ENCODE measurements at places on chromosomes 2 and 18.

- DNase-seq, result no peak
These were observed 1333.1 kb downstream of the LRP1B start for GRCh38 chr2:140797718-140798117.

DNA sequence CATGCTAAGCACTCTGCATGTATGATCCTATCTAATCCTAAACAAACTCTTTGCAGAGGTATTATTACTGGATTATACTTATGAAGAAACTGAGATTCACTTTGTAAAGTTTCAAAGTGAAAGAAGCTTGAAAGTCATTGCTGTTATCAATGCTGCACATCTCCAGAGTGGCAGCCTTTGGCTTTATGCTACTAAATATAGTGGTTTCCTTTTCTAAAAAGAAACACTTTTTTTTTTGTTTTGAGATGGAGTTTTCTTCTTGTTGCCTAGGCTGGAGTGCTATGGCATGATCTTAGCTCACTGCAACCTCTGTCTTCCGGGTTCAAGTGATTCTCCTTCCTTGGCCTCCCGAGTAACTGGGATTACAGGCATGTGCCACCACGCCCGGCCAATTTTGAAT lies 114.9 kb upstream of the RAB27B start:
- no peak for DNase-seq

GRCh38 chr2:67752969-67753368 lies 309.8 kb downstream of the C1D start:
- DNase-seq, result no peak

DNA sequence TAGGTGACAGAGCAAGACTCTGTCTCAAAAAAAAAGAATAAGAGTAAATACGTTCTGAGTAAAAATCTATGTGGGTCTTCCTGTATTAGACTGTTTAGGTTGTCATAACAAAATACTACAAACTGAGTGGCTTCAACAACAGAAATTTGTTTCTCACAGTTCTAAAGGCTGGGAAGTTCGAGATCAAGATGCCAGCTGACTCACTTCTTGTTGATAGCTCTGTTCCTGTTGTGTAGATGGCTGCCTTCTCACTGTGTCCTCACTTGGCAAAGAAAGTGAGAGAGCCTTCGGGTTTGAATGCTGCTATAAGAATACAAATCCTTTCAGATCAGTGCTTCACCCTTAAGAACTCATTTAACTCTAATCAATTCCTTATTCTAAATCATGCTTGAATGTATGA lies 430.0 kb upstream of the VWC2L start:
- DNase-seq, result no peak

- DNase-seq, result no peak
These were observed 15.9 kb upstream of the TXNDC2 start for GRCh38 chr18:9869715-9870430.

DNA sequence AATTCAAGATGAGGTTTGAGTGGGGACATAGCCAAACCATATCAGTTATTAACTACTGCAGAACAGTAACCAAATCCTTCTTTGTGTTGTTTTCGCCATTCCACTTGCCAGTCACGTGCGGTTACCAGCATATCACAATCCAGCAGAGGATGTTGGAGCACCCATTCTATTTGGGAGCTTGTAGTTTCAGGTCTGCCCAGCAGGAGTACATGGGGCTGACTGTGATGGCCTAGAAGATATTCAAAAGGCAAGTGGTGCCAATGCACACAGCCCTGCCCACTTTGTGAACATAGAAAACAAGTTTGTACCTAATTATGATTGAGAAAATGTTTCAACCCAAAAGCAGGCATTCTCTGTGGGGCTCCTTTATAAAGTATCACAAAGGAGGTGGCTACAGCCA lies 57.0 kb downstream of the ZNF519 start:
- no peak for DNase-seq

DNA sequence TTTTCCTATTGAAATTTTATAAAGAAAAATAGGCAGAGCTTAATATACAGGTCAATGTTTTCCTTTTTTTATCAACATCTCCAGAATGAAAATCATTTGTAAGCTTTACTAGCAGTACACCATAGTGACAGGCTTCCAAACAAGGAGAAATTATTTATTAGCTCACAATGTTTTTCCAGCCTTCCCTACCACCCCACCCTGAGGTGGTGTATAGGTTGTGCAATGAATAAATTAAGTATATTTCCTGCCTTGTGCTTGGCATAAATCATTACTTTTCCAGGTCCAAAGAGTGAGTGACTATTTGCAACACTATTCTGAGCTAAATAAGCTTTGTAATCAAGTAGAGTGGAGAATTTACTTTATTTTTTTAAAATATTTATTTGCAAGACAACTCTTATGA lies 876.2 kb upstream of the POU3F3 start:
- DNase-seq, result no peak

- DNase-seq, result no peak
These were observed 23.6 kb upstream of the LHCGR start for GRCh38 chr2:48779019-48779716.

DNA sequence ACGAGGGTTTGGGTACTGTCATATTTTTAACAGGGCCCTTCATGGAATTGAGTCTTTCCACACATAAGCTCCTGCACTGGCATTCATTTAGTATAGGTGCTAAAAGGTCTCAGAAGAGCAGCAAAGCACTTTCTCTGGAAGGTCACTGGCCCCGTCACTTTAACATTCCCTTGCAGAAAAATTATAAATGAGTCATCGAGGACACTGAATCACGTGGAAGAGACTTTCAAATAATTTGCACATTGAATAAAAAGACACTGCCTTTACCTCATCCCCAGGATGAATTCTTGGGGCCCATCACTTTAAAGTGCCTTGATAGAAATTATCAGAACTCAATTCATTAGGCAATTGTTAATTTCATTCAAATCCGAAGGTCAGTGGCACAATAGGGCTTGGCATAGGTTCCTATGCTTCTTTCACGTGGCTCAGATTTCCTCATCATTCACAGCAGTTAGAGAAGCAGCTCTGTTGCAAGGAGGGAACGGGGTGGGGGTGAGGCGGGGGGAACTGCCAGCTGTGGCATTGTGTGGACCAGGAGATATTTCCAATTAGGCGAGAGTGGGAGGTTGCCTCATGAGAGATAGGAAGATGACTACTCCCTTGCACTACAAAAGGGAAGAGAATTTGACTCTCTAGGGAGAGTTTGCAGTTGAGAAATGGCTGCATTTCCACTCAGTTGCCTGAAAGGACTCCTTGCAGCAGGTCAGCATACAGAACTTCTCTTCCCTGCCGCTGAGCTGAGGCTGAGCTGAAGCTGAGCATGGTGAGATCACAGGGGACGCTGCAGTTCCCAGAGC lies 86.3 kb upstream of the NPAS2 start:
- no peak for DNase-seq

DNA sequence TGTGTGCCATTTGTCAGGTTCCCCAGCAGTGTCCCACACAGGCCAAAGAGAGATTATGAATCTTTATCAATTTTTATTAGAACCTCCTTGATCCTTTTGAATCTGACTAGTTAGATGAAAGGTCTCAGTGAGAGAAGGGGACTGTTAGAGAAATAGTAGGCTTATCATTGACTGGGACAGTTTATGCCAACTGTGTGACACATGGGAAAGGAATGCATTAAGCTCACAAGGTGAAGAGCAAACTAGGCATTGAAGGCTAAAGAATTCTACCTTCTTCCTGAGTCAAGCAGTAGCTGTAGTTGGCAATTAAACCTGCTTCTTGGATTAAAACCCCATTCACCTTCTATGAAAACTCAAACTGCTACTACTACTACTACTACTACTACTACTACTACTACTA lies 389.6 kb upstream of the CDH19 start:
- no peak for DNase-seq

DNA sequence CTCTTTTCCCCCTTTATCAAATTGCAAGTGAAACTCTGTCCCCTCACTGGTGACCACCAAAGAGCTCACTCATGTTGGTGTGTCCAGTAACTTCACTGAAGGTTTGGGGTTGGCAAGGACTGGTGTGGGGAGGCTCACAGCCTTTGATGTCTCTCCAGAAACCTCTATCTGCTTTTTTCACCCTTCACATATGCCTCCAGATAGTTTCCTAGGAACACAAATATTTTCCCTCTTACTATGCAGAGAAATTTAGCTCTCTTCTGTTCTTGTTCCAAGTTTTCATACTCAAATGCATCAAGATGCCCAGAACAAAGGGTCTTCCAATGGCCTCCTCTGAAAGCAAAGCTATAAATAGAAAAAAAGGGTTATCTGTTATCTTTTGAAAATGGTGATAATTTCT lies 20.7 kb downstream of the DTNA start:
- DNase-seq, result no peak

- no peak for DNase-seq
These were observed 90.1 kb upstream of the FAM136A start for GRCh38 chr2:70391988-70392387.

GRCh38 chr2:207635468-207636200 lies 10.4 kb upstream of the METTL21A start:
- no peak for DNase-seq

DNA sequence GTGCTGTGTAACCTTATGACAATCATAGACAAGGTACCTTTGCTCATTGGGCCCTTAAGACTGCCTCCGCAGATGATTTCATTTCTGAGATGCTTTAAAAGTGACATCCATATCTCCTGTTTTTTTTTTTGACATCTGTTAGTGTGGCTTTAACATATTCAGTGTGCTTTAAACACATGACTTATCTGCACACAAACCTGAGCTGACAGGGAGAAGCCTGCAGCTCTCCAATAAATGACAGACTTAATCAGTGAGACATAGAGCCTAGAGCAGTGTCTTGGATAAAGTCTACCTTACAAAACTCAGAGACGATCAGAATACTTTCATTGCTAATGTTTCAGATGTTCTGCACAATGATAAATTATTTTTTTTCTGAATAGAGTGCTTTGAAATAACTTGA lies 130.7 kb downstream of the UBE2E3 start:
- DNase-seq, result no peak

DNA sequence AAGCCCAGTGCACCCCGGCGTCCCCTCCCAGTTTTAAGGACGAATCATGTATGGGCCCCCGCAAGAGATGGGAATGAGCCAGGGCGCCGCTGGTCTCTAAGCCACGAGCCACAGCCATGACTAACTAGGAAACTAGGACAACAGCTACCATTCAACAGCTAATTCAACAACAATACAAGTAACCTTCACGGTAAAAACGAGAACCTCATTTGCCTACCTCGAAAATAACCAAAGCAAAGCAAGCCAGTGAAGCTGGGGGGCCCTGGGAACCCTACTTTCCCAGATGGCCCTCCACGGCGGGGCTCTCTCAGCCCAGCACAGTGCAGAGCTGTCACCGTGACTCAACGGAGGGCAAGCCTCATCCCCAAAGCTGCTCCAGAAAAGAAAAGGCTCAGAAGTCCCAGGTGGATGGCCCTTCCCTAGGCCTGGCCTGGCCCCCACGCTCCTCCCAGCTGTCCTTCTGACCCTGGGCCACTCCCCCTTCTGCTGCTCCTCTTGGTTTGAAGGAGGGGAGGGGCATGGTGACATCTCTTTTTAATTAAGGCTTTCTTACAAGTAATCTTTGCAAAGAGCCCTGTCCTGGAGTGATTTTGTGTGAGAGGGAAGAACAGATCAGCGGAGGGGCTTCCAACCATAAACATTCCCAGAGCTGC lies 126.3 kb downstream of the HDAC4 start:
- DNase-seq, result no peak

DNA sequence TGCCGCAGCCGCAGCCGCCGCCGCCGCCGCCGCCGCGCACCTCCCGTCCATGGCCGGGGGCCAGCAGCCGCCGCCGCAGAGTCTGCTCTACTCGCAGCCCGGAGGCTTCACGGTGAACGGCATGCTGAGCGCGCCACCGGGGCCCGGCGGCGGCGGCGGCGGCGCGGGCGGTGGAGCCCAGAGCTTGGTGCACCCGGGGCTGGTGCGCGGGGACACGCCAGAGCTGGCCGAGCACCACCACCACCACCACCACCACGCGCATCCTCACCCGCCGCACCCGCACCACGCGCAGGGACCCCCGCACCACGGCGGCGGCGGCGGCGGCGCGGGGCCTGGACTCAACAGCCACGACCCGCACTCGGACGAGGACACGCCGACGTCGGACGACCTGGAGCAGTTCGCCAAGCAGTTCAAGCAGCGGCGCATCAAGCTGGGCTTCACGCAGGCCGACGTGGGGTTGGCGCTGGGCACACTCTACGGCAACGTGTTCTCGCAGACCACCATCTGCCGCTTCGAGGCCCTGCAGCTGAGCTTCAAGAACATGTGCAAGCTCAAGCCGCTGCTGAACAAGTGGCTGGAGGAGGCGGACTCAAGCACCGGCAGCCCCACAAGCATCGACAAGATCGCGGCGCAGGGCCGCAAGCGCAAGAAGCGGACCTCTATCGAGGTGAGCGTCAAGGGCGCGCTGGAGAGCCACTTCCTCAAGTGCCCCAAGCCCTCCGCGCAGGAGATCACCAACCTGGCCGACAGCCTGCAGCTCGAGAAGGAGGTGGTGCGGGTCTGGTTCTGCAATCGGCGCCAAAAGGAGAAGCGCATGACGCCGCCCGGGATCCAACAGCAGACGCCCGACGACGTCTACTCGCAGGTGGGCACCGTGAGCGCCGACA lies 2.4 kb downstream of the POU3F3 start:
- DNase-seq, result no peak

DNA sequence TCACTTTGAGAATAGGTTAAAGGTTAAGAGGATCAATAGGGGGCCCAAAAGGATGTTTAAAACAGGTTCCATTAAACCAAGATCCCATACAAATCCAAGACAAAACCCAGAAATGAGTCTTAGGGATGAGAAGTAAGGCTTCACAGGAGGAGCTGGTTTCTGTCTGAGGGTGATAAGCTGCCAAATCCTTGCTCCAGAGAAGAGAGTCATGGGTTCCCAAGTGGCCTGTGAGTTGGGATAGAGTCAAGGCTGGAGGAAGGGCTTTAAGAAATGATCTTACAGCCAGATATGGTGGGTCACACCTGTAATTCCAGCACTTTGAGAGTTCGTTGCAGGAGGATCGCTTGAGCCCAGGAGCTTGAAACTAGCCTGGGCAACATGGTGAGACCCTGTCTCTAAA lies 40.2 kb upstream of the LCLAT1 start:
- no peak for DNase-seq

DNA sequence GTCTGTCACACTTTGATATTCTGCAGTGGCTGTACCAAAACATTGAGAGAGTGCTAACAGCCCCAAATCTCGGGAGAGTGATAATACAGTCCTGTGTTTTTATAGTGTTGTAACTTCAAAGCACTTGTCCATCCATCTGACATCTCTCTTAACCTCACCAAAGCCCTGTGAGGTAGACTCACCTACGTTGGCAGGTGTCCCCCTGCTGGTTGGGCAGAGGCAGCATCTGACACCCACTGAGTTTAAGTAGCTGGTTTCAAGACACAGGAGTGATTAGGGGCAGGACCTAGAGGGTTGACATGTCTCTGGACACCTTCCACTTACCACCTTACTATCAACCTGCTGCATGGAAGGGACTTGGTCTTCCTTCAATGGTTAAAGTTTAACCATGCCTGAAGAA lies 22.9 kb downstream of the COLEC12 start:
- peak; percentile 21 for DNase-seq
